ENCODE measurements at places on chromosomes 1 and 21.

- DNase-seq = no peak
These were observed 76.1 kb upstream of the ZNF326 start for GRCh38 chr1:89918794-89919155.

DNA sequence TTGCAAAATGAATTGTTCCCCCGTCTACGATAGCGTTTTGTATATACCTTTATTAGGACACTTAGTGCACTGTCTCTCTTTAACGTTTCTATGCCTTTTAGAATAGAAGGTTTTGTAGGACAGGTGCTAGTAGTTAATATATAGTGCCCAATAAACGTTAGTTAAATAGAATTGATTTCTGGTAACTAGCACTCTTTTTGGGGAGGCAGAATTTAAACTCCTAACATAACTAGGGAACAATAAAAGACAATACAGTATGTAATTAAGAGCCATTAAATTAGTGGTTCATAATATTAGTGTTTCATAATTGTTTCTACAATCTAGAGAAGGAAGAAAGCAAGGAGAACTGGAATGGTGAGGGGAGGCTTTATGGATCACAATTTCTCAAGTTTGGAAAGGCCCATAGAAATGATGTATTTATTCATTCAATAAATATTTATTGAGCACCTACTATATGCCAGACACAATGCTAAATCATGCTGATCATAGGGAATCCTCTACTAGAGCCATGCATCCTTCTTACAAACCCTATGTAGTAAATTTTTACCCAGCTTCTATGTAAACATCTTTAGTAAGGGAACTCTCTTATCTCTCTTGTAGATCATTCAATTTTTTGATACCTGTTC is 742 bp downstream of the POLR3GL start:
- DNase-seq = no peak

- no peak for DNase-seq
These were observed 20.0 kb upstream of the FCER1A start for GRCh38 chr1:159282118-159282517.

GRCh38 chr1:17356387-17357026 is 15.5 kb upstream of the PADI6 start:
- no peak for DNase-seq

DNA sequence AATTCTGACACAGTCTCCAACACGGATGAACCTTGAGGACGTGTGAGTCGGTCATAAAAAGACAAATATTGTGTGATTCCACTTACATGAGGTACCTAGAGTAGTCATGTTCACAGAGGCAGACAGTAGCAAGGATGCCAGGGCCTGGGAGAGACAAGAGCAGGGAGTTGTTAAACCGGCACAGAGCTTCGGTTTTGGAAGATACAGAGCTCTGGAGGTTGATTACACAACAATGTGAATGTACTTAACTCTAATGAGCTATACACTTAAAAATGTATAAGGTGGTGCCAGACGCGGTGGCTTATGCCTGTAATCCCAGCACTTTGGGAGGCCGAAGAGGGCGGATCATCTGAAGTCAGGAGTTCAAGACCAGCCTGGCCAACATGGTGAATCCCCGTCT is 37.8 kb upstream of the NEK2 start:
- DNase-seq = no peak

DNA sequence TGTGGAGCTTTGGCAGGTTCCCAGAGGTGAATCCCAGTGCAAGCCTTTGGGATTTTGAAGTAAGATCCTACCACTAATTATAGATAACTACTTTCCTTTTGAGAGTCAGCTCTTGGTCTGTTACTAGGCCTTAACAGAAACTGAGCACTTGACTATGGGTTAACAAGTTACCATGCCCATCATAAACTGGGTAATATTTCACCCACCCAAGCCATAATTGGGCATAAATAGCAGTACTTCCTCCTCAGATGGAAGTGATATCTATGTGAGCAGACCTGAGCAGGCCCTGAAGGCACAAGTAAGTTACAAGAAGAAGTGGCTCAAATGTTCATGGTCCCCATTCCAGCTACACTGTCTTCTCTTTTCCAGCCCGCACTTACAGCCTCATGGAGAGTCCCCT is 475.9 kb downstream of the LRRIQ3 start:
- no peak for DNase-seq

DNA sequence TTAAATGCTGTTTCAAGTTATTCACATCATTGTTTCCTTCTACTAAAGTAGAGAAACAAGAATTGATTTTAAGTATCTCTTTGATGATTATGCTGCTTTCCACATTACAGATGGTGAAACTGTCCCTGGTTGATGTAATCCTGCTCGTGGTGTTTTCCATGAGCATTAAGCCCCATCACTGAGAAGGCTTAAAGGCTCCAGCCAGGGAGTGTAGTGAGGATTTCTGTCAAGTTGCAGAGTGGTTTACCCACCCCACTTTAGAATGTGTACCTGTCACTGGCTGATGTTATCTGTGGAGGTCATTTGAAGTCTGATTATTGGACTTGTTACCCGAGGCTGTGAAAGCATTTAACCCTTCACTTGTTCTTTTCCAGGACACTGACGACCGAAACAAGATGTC is 12.9 kb downstream of the CERS2 start:
- DNase-seq = no peak

DNA sequence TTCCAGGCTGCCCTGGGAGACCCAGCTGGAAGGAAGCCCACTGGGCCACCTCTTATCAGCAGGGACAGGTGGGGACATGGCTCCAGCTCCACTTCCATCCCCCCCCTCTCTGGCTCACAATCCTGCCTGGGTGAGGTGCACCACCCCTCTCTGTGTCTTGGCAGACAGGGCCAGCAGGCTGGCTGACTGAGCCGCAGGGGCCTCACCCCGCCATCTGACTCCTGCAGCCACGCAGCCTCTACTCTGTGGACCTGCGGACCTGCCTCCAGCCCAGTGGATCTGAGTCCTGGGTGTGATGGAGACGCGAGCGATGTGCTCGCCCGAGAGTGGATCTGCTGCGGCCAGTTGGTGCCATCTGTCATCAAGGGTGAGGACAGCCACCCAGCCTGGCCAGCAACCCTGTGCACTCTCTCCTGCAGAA is 30.1 kb downstream of the RCC2 start:
- no peak for DNase-seq

DNA sequence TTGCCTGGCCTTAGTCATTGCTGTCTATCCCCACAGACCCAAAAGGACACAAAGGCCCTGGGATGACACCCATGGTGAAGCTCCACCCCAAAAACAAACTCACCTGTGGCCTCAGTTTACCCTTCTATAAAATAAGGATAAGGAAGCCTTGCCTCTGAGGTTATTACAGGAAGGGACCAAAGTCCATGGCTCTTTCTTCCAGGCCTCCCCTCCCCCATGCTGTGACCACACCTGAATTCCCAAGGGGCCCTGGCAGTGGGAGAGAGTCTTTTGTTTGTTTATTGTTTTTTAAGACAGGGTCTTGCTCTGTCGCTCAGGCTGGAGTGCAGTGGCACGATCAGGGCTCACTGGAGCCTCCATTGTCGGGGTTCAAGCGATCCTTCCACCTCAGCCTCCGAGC is 10.5 kb upstream of the TNFRSF25 start:
- DNase-seq = no peak

DNA sequence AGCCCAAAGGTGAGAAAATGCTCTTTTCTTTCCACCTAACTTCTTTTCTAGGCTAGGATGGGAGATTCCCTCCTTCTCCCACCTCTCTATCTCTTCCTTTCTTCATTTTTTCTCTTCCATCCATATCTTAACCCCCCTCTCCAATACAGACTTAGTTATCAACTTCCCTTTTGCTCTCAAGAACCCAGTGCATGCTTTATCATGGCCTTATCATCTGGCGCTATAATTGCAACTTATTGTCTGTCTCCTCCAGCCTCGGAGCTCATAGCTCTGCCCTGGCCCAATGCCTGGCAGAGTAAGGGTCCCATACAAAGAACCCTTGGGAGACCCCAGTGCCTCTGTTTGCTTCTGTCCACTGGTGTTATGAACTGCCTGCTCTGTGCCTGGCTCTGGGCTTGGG is 71.0 kb upstream of the NFASC start:
- no peak for DNase-seq

DNA sequence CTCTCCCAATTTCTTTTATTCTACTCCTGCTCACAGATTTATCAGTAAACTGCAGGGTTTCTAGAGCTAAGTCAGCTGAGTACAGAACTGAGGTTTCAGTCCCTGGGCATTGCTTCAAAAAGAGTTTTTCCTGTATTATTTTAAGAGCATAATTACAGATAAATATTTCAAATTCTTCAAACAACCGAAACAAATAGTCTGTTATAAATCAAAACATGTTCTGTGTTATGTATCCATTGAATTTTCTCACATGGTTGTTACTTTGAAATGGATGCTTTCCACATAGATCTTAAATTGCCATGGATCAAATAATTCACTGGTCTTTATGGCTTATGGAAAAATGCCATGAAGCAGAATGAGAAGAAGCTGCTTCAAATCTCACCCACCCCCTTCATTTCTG is 64.5 kb downstream of the LRRC8C start:
- DNase-seq = no peak
